ENCODE measurements at places on chromosomes 12 and 14.

DNA sequence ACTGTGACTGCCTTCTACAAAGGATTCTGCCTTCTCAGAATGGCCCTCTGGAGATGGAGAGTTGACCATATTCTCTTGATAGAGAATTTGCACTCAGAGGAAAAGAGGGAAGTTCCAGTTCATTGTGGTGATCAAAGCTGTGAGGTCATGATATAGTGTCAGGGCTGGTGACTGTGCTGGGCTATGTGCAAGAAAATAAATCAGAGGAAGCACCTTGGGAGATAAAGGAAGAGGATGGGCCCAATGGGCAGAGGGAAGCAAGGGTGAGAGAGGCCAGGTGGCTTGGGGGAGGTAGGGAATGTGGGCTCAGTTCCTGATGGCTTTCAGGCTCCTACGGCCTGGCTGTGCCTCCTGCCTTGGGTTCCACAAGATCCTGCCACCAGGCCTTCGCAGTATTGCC lies 145.8 kb downstream of the SLC8A3 start:
- no peak for DNase-seq

- DNase-seq, result no peak
Measured at GRCh38 chr12:68450947-68451260, 118.7 kb upstream of the MDM1 start.

DNA sequence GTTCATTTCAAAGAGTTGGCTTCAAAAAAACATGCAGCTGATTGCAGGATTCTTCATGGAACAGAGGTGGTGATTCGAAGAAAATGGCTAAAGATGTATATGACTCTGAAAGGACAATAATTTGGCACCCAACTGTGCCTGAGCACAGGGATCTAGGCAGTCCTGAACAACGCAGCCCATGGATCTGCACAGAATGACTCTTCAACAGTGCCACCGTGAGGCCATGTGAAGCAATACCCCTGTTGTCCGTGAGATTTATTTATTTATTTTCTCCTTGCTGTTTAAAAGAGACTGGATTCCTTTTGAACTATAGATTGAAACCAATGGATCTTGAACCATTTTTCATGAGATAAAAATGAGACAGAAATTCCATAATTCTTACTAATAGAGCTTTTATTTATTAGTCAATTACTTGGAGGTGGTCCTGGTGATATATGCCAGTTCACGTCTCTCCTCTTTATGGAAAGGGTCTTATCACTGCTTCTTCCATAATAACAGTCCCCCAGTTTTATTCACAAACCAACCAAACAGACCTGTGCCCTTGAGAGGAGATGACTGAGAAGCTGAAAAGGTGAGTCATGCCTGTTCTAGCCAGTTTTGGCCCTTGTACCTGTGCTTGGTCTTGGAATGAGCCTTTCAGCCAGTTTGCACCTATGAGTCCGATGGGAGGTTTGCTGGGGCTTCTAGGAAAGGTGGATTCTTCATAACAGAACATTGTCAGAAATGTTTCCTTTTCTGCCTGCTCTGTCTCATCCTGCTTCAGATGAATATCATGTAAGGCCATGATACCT lies 1598.3 kb downstream of the AACS start:
- no peak for DNase-seq

GRCh38 chr14:81517798-81518398 lies 15.8 kb downstream of the SEL1L start:
- DNase-seq, result no peak

- DNase-seq, result no peak
Measured at GRCh38 chr12:57718641-57719528, 19.7 kb downstream of the AGAP2 start.

DNA sequence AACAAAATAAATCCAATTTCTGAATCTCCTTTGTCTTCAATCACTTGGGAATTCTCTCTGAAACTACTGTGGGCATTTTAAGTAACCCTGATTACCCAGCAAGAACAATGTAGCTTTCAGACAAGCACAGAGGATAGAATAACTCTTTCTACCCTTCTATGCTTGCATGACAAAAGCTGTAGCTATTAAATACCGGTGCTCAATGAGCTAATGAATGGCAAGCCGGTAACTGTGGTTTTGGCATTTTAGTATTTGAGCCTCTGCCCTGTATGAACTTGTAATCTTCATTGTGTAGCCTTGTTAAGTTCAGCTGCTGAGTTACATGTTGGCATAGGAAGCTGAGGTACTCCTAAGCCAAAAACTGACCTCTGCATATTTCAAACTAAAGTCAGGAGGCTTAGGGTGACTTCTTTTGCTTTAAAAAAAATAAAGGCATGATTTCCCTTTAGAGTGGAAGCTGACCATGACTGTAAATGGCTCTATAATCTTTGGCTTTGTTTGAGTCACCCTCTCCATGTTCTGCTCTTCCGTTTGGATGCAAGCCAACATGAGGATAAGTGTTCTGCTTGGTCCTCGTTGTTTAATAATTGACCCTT lies 171.0 kb upstream of the HIF1A start:
- no peak for DNase-seq

DNA sequence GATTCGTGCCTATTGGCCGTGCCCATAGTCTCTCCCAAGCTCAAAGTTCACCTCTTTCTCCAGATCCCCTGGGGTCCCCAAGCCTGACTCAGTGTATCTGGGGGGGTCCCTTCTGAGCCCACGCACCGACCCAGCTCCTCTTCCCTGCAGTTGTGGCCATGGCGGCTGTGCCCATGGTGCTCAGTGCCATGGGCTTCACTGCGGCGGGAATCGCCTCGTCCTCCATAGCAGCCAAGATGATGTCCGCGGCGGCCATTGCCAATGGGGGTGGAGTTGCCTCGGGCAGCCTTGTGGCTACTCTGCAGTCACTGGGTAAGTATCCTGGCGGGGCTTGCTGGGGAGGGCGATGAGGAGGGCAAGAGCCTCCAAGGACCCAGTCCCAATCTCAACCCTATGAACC lies 5.1 kb downstream of the IFI27 start:
- no peak for DNase-seq

DNA sequence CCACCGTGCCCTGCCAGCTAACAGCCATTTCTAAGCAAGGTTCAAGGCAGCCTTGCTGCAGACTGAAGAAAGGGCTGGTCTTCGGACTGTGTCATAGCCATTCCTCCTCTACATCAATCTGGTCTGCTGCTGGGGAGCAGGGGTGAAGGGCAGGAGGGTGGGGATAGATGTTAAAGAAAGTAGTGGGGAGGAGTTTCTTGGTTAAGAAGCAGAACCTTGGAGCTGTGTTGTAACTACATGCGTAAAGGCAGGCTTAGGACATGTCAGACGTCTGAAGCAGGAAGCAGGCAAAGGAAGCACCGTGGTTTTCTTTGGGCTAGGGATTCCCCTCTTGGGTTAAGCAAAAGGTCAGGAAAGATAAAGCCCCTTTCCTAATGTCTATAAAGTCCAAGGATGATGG lies 18.1 kb upstream of the NEK9 start:
- peak; percentile 54 for DNase-seq

DNA sequence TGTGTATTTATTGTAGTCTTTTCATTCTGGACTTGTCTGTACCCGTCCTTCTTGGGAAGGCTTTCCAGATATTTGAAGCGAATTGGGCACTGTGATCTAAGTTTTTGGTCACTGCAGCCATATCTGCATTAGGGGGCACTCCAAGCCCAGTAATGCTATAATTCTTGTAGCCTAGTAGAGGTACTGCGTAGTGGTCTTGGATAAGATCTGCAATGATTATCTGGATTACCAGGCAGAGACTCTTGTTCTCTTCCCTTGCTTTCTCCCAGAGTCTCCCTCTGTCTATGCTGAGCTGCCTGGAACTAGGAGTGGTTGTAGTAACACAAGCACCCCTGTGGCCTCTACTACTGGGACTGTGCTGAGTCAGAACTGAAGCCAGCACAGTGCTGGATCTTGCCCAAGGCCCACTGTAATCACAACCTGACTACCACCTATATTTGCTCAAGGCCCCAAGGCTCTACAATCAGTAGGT lies 30.0 kb downstream of the SLC38A2 start:
- DNase-seq, result peak; percentile 34

- DNase-seq, result no peak
Measured at GRCh38 chr12:88993651-88994050, 358.6 kb downstream of the DUSP6 start.

- no peak for DNase-seq
Measured at GRCh38 chr12:39435531-39435930, 7.4 kb downstream of the KIF21A start.

DNA sequence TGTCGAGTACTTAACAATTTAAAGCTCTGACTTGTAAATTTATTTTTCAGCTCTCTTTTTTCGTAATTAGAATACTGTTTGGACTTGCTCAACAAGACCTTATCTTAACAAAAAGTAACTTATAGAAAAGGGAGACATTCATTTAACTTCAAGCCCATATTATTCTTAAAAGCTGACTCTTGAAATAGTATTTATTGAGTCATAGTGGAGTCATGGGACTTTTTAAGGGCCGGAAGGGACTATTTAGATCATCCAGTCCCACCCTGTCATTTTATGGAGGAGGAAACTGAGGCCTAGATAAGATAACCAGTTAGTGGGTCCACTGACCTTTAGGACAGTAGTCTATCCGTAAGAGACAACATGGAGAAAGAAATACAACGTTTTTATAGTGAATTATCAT lies 1.5 kb downstream of the RAP1B start:
- DNase-seq, result peak; percentile 35

GRCh38 chr14:103706551-103707328 lies 8.5 kb downstream of the XRCC3 start:
- no peak for DNase-seq

GRCh38 chr12:92987362-92987761 lies 58.3 kb upstream of the EEA1 start:
- peak; percentile 71 for DNase-seq

GRCh38 chr14:92385561-92385960 lies 62.6 kb downstream of the SLC24A4 start:
- DNase-seq, result no peak

GRCh38 chr14:89973234-89973823 lies 17.6 kb downstream of the TDP1 start:
- peak; percentile 53 for DNase-seq

GRCh38 chr14:57981817-57982560 lies 116.1 kb upstream of the SLC35F4 start:
- DNase-seq, result no peak

DNA sequence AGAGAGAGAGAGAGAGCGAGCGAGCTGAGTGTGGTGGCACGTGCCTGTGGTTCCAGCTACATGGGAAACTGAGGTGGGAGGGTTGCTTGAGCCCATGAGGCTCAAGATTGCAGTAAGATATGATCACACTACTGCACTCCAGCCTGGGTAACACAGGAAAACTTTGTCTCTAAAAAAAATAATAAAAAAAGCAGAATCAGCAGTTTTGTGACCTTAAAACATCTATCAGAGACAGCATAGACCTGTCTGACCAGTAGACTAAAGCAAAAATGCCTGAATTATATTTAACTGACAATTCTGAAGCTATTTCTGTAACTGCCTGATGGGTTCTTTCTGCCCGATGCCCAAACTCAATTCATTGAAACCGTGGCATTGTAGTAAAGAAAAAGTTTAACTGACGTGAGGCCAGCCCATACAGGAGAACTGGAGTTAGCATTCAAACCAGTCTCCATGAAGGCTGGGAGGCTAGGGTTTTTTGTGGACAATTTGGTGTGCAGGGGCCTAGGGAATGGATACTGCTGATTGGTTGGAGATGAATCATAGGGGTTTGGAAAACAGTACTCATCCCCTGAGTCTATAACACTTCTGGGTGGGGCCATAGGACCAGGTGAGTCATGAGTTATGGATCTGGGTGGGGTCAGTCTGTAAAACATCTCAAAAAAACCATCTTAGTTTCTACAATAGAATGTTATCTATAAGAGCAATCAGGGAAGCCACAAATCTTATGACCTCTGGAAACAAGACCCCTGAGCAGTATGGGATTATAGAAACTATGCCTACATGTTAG lies 8.0 kb upstream of the RASSF8 start:
- DNase-seq, result no peak

GRCh38 chr14:99481745-99482099 lies 513 bp downstream of the CCNK start:
- no peak for DNase-seq

- no peak for DNase-seq
Measured at GRCh38 chr12:76634133-76634532, 74.6 kb upstream of the OSBPL8 start.

- DNase-seq, result no peak
Measured at GRCh38 chr12:92221656-92222315, 76.1 kb upstream of the BTG1 start.

- peak; percentile 25 for DNase-seq
Measured at GRCh38 chr12:3727877-3728632, 24.9 kb downstream of the CRACR2A start.

DNA sequence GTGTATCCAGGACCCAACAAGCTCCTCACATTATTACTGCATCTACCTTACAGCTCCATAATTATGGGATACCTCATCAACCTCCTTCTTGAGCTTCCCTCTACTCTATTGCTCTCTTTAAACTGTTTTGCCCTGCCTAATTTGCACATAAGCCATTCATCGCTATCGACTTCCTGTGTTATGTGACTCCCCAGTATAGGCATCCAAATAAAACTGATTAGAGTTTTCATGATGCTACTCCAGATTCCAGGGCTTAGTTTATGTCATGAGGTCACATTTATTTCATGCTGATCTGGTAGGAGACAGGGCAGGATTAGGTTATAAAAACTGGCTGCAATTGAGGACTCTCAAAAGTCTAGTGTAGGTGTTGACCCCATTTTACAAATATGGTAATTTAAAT lies 569.9 kb upstream of the MGAT4C start:
- no peak for DNase-seq

- peak; percentile 53 for DNase-seq
Measured at GRCh38 chr12:45216230-45216982, 511 bp downstream of the ANO6 start.

DNA sequence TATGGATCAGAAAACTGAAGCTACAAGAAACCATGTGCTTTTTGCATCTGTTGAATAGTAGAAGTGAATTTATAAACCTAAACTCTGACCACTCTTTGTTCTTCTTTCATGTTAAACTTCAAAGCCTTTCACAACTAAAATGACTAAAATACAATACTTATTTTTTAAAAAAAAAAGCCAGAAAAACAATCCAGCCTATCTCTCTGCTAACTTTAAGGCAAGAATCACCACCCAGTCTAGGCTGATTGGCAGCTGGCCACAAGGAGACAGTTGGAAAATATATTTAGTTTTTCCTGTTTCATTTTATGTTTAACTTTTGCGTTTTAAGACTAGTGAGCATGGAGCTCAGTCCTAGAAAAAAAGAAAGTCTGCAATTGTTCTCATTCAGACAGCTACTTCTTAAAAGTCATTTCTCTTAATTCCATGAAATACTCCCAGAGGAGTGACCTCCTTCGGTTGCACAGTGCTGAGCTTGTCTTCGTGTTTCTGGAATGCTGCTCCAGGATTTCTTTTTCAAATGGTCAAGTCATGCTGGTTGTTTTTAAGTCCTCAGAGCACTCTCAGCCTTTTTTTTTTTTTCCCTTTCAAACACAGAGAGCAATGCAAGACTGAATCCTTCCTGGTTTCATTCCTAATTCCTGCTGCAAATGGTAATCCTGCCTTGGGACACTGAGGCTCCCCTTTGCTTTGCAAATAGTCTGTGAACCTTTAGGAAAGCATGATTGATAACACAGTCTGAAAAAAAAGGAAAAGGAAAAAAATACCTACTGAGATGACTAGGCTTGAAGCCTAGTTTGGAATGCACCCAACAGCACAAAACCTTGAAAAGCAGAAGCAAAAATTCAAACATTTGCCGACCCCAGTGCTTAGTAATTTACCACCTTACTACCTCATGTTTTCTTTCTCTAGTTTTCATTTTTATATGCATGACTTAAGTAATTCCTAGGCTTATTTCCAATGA lies 233.3 kb upstream of the DAAM1 start:
- DNase-seq, result no peak

Data from CD4-positive, alpha-beta T cell treated with Interferon alpha-2 for 1 hour (primary cell).